ENCODE measurements at places on chromosomes 5 and 9.
A peak's percentile ranks its signal among the peaks of the same experiment; 100 is the strongest.

DNA sequence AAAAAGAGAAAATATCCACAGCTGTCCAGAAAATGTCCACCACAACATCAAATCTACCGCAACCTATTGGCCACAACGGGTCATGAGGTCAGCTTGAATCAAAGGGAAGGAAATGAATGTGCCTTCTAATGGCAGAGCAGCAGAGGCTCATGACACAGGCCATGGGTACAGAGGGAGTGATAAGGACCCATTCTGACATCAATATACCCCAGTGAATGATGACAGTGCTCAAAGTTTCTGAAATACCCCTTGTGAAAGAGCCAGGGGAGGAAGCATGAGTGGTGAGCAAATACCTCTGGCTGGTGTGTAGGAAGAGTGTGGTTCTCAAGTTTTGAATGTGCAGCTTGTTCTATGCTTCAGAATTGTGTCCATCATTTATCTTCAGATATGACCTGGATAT, 348.2 kb downstream of the IRX1 start:
- no peak for DNase-seq

DNA sequence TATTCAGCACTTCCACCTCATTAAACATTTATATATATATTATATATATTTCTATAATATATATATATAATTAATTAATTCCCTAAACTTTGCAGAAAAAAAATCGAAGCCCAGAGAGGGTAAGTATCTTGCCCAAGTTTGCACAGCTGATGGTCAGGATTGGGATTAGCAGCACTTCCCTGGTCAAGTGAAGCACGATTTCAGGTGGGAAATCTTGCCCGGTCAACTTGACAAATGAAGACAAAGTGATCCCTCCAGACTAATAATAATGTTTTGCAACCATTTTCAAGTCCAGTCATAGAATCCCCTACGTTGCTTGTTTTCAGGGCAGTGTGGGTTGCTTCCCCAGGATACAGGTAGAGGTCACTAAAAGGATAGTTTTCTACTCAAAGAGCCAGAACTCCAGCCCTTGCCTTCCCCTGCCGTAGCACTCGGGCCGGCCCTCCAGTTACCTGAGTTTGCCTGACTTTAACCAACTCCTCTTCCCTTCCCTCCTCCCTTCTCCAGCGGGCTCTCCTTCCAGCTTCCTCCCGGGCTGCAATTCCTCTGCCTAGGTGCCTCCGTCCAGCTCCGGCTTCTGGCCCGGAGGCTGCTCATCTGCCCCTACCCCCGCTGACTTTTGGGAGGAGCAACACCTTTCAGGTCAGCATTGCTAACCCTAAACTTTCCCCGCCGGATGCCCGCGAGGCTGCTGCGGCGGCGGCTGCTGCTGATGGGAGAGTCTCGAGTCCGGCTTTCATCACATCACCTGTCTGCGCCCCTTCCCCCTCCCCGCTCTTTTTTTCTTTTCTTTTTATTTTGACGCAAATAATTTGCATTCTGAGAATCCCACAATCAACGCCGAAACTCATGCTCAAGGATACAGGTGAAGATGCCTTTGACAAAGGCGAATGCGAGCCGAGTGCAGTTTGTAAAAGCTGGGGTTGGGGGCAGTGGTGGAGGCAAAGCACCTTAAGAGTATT, 930 bp downstream of the PRLR start:
- peak; percentile 18 for DNase-seq

GRCh38 chr5:135425641-135426040, 21.5 kb downstream of the DCANP1 start:
- DNase-seq = no peak

GRCh38 chr5:96180684-96181435, 219.2 kb upstream of the ELL2 start:
- no peak for DNase-seq

DNA sequence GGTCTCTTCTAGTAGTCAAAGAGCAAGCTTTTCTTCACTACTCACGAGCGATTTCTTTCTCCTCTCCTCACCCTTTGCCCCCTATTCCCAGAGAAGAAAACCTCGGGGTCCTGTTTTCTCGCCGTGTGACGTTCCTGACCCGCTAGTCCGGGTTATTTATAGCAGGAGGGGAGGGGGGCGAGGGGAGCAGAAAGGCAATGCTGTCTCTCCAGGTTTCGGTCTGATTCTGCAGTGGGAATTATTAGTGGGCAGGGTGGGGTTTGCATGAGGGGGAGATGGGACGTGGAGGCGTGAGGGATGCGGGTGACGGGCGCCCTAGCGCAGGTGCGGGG, 847 bp upstream of the GABRB2 start:
- DNase-seq = peak; percentile 11

DNA sequence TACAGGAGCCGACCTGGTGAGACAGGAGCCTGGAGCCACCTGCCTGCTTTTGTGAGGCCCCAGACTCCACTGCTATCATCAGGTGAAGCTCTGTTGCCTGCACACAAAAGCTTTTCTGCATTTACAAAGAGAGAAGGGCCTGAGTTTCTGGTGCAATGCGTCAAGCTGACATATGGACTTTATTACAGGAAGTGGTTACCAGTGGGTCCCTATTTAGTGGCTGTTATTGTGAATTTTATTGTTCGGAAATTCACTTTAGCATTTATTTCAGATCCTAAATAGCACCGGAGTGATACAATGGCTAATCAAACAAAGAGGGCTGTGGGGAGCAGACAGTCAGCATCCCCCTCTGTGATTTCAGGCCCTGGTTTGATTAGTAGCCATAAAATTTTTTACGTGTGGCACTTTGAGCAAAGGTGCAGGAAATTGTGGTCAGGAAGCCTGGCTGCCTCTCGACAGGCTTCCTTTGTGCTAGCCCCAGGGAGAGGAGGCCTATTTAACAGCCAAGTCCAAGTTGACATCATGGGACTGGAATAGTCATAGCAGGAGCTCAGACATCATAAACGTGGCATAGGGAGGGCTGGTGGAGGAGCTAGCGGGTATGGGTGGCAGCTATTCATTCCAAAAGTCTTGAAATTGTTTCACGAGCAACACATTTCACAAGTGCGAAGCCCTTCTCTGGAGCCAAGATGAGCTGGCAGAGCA, 8.4 kb downstream of the TGFBI start:
- DNase-seq = peak; percentile 38

DNA sequence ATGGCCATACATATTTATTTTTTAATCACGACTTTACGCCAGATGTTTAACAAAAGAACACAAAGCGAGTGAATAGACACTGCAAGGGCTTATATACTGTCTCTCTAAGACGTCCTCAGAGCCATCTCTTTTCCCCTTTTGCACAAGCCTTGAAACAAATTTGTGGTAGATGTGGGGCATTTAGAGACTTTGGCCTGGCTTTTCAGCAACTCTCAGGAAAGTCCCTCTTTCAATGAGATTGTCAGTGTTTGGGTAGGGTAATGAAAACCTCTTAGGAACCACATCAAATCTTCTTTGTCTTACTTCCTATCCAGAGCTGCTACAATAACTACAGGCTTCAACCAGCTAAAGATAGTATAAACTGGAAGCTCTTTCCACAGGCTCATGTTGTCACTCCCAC, 380.0 kb downstream of the ANXA1 start:
- DNase-seq = no peak

GRCh38 chr9:105178076-105178475, 66.4 kb upstream of the SLC44A1 start:
- DNase-seq = no peak

DNA sequence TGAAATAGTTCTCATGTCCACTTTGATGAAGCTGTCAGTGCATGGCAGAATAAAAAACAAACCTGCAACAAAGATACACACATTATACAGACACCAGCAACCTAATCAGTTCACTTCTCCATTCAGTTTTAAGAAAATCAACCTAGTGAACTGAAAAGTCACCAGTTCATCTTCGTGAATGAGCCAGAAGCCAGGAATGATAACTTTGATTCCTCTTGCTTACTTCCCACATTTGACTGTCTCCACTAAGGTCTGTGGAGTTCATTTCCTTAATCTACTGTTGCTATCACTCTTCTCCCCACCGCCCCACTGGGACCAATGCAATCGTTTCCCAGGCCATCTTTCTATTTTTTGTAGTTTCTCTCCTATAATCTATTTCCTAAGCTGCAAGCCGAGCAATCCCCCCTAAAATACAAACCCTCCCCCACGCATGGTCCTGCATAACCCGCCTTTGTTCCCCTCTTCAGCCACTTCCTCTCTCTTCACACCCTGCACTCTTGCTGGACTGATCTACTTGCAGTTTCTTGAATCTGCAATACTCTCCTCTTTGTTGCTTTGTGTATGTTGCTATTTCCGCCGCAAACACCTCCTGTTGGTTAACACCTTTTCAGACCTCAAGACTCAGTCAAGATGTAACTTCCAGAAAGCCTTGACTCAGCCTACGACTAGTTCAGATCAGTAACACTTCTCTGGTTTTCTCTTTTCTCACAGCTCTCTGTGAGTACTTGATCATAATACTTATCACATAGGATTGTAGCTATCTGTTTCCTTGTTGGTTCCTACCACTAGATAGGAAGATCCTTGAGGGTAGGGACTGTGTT, 16.6 kb downstream of the STOM start:
- no peak for DNase-seq

DNA sequence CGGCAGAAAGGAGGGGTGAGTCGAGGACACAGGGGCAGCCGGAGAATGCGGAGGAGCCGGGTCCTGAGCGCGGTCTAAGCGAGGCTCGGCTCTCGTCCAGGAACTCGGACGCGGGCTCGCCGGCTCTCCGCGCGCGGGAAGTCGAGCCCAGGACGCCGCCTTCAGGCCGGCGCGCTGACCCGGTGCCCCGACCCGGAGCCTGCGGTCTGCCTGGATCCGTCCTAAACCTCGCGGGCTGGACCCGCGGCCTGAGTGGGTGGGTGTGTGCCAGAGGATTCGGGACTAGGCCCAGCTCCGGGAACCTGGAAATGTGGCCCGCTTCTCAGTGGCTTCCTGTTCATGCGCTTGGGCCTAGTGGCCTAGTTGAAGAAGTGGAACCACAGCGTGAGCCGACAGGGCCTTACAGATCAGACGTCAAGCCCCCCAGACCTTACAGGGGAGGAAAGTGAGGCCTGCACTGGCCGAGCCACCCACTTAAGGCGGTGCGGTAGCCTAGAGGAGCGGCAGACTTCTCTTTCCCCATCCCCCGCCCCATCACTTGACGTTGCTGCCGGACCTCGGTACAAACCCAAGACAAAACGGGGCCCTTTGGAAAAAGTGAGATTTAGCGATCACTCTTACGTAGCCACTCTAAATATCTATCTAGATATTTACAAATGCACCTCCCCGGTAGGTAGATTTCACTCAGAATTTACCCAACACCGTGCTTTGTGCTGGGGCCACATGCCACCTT, 1.2 kb downstream of the CDKN2B-AS1 start:
- peak; percentile 72 for DNase-seq

DNA sequence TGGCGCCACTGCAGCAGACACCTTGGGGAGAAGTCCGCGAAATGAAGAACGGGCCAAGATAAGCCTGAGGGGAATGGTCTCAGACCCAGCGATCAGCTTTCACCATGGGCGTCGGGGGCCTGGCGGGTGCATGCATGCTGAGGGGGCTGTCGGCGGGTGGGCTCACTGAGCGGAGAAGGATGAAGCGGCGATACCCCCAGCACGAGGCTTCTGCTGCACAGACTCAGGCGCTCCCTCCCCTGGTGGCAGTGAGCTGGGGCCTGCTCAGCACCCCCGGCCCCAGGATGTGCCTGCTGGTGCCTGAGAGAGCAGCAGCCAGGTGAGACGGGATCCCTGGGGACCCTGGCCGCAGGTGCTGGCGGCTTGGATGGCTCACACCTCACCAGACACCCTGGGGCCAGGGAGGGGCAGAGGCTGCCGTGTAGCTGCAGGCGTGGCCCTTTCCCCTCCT, 31.2 kb downstream of the CEP72 start:
- DNase-seq = no peak

- DNase-seq = no peak
Measured at GRCh38 chr9:14401911-14402310, 88.0 kb upstream of the NFIB start.

- DNase-seq = no peak
Measured at GRCh38 chr5:89168766-89169165, 285.8 kb upstream of the MEF2C start.

- no peak for DNase-seq
Measured at GRCh38 chr9:7325995-7326394, 473.6 kb downstream of the DMAC1 start.

- no peak for DNase-seq
Measured at GRCh38 chr9:113695901-113696300, 180.2 kb upstream of the ZNF618 start.

GRCh38 chr9:128106940-128107467, 20.5 kb downstream of the PTGES2 start:
- no peak for DNase-seq

DNA sequence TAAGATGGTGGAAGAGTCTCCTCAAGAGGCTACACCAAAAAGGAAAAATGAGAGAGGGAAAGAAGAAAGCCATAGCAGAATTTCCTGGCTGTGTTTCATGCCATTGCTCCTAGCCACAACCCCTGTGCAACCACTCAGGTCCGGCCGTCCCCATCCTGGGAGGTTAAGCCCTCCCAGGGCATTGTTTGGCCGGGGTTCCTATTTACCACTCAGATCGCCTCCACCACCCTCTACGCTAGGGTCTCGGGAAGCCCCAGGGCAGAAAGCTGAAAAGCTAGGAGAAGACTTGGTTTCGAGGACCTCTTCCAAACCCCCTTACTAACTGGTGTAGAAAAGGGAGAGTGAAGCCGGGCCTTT, 715 bp downstream of the RC3H2 start:
- DNase-seq = peak; percentile 42

- peak; percentile 89 for DNase-seq
Measured at GRCh38 chr9:130138791-130139190, 33.4 kb upstream of the NCS1 start.

GRCh38 chr5:143569213-143569701, 165.8 kb upstream of the NR3C1 start:
- DNase-seq = peak; percentile 23

- no peak for DNase-seq
Measured at GRCh38 chr5:57007344-57007743, 55.4 kb upstream of the MIER3 start.

- DNase-seq = no peak
Measured at GRCh38 chr5:114325541-114325940, 36.3 kb upstream of the KCNN2 start.

DNA sequence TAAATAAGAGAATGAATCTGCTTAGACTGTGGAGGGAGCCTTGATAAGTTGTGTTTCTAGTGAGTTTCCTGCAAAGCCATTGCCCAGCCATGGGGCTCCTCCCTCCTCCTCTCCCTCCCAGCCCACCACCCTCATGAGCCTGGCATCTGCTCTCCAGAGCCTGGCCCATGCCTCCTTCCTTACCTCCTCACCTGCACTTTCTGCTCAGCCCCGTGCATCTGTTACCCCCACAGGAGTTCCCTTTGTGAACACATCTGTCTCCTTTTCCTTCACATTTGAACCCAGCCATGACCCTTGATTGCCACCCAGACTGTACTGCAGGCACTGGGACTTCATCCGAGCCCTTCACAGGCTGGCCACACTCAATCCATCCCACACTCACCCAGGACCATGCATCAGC, 395.6 kb downstream of the IRX2 start:
- no peak for DNase-seq

GRCh38 chr9:123062351-123063176, 29.1 kb downstream of the GPR21 start:
- DNase-seq = peak; percentile 16

- no peak for DNase-seq
Measured at GRCh38 chr9:11318946-11319345, 706.1 kb upstream of the PTPRD start.

All from AG20443 (cell line).